ENCODE measurements at places on chromosomes 11 and 22.

- DNase-seq = no peak
Measured at GRCh38 chr11:35330931-35331330, 88.4 kb downstream of the SLC1A2 start.

DNA sequence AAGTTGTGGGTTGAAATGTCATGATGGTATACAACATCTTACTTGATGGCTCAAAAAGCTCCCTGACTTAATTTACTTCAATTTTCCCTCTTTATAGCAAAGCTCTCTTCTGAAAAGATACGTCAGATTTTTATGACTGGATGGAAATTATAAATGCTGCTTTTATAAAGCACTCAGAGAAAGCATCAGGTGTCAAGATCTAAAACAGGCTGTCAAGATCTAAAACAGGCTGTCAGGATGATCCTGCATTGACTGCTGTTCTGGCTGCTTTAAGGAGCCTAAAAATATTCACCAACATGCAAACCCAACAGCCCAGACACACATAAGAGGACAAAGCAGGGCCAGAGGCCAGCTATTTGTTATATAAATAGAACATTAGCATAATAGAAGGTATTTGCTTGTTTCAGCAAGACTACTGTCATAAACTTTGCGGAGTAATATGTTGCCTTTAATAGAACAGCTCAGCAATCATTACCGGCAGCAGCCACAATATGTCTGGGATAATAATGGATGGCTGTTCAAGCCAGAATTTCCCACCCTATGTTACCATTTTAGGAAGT is 77.3 kb upstream of the ANO5 start:
- no peak for DNase-seq

- DNase-seq = no peak
Measured at GRCh38 chr11:2122222-2122906, 16.8 kb downstream of the IGF2 start.

GRCh38 chr11:117743121-117743815 is 53.7 kb downstream of the DSCAML1 start:
- no peak for DNase-seq

- no peak for DNase-seq
Measured at GRCh38 chr22:29000641-29001040, 61.0 kb downstream of the C22orf31 start.

DNA sequence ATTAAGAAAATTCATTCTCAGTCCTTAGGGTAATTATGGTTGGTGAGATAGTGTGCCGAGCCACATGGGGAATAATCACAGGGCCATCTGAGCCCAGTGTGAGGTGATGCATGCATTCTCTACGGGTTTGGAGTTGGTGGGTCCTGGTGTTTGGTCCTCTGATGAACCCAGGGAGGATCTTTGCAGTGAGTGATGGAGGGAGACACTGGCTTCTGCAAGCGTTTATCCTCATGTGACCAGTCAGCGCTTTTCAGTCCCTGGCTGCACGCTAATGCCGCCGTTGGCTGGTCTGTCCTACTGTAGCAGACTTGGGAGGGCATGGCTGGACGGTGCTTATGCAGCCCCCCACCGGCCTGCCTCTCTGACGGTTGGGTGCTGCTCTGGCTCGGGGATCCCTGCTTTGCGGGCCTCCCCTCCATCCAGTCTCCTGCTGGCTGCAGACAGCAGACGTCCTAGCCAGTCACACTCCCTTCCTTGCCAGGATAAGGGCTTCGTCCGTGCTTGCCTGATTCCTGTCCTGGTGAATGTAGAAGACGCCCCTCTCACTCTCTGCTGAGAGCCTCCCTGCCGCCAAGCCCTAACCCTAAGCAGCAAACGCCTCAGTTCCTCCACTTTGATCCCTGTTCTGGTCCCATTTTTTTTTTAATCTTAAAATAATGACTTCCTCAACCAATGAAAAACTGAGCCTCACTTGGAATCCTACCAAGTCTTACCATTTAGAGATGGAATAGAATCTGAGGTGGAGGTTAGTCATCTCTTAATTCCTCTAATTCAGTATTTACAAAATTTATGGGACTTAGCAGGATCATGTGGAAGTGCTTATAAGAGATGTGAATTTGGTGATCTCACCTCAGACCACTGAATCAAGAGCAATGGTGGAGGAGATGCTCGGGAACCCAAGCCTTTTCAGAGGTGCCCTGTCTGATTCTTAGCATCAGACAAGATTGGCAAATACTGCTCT is 143.7 kb upstream of the SORL1-AS1 start:
- no peak for DNase-seq

DNA sequence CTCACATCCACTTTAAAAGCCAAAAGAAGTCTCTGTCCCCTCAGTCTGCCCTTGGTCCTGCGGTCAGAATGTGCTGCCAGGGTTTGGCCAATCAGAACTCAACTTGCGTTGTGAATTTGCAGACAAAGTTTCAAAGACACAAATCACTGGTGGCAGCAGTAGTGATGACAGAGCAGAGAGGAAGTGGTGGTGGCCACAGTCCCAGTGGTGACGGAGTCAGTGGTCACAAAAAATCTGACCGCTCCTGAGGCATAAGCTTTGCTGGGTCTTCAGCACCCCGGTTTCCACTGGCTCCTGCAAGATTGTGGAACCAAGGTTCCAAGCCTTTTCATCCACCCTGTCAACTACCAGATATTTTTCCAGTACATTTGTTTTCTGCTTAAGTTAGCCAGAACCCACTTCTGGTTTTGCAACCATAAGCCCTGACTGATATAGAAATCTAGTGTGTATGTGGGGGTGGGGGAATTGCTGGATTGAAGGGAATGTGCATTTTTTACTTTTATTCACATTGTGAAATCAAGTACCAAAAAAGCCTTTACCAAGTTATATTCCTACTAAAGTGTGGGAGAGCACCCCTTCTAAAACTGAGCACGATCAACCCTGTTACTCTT is 112.3 kb downstream of the TMPRSS5 start:
- no peak for DNase-seq

DNA sequence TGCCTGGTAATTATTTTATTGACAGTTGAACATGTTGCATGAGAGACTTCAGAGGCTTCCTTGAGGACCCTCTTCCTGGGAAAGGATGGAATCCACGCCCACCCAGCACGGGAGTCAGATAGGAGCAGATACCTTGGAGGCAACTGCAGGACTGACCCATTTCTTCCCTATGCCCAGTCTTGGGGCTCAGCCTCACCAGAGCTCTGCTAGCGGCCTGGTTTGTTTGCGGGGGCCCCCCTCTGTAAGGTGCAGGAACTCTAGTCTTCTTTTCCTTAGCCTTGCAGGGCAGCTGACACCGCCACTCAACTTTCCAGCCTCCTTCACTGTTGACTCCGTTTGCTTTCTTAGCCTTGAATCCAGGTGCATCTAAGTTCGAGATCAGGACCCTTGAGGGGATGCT is 1032.8 kb downstream of the BRD1 start:
- no peak for DNase-seq

- no peak for DNase-seq
Measured at GRCh38 chr22:19065929-19066328, 56.3 kb downstream of the DGCR2 start.

DNA sequence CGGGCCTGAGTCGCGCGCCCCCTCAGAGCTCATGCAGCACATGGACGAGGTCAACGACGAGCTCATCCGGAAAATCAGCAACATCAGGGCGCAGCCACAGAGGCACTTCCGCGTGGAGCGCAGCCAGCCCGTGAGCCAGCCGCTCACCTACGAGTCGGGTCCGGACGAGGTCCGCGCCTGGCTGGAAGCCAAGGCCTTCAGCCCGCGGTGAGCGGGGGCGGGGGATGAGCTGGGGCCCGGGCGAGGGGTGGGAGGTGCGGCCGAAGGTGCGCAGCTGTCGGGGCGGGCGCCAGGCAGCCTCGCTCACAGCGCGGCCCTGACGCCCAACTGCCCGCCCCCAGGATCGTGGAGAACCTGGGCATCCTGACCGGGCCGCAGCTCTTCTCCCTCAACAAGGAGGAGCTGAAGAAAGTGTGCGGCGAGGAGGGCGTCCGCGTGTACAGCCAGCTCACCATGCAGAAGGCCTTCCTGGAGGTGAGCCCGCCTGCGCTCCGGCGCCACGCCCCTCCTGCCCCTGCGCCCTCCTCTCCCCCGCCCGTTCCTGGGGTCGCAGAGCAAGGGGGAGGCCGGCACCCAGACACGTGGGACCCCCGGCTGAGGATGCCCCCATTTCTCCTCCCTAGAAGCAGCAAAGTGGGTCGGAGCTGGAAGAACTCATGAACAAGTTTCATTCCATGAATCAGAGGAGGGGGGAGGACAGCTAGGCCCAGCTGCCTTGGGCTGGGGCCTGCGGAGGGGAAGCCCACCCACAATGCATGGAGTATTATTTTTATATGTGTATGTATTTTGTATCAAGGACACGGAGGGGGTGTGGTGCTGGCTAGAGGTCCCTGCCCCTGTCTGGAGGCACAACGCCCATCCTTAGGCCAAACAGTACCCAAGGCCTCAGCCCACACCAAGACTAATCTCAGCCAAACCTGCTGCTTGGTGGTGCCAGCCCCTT is 20.5 kb downstream of the EPS8L2 start:
- no peak for DNase-seq

DNA sequence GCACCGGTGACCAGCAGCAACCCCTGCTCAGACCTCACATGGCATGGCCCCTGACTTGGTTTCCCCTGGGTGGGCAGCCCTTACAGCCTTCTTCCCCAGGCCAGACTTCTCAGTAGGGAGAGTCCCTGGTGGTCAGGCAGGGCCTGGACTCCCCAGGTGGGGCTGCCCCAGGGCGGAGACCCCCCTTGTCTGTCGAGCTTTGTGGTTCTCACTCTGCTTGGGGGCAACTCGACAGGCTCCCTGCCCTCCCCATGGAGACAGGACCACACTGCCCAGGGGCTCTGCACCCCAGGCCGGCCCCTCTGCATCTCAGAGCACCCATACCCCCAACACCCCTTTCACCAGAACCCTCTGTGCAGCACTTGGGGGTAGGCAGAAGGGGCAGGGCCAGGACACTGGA is 87.7 kb downstream of the MORC2 start:
- no peak for DNase-seq

- peak; percentile 66 for DNase-seq
Measured at GRCh38 chr11:84901991-84902390, 725.2 kb downstream of the DLG2 start.

- DNase-seq = no peak
Measured at GRCh38 chr11:18721561-18722292, 4.3 kb downstream of the IGSF22 start.
